ENCODE measurements at places on chromosomes 12 and 14.

DNA sequence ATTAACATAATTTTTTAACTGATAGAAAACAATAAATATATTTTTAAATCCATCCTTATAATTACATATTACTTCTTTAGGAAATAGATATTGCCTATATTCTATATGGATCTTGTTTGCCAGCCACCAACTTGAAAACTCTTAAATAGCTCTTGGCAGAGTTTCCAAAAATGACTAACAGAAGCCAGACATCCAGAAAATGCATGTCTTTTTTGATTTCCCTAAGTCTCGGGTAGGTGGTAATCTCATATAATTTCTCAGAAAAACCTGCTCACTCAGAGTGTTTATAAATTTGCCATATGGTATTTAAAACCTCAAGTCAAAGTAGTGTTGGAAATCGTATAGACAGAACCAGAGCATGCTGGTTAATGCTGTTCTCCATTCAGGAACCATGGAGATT lies 360.4 kb upstream of the FOXG1 start:
- no peak for DNase-seq

- no peak for DNase-seq
Observed at GRCh38 chr12:109218996-109219395, 90.1 kb downstream of the FOXN4 start.

DNA sequence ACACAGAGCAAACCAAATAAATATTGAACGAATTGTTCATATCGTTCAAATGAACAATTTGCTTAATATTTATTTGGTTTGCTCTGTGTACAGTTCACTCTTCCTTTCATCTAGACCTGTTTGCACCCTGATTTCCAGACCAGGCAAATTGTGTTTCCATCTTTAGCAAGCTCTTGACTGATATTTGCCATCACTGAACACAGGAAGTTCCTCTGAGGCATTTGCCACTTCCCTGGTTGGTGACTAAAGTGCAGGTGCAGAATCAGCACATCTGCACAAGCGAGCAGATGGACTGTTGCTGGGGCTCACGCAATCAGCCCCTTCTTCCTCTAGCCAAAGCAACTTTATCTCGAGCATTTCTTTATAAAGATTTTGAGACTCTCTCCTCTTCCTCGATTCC lies 112.9 kb downstream of the DAAM1 start:
- no peak for DNase-seq

GRCh38 chr14:73645248-73645610 lies 443 bp downstream of the DNAL1 start:
- DNase-seq: no peak

DNA sequence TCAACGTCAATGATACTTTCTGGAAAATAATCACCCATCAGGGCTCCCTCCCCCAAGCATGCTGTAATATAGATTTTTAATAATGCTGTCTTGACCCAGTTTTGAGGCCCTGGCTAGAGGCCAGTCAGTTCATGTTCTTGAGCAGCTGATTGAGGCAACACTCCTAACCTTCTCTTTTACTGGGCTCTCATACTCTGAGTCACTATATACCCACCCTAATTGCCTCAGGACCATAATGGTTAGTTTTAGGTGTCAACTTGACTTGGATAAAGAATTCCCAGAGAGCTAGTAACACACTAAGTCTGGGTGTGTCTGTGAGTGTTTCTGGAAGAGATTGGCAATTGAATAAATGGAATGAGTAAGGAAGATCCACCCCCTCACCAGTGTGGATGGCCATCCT lies 527.0 kb upstream of the ATP2B1 start:
- no peak for DNase-seq

GRCh38 chr14:98958048-98958631 lies 313.9 kb downstream of the BCL11B start:
- DNase-seq: no peak

GRCh38 chr14:90053044-90053443 lies 8.8 kb upstream of the KCNK13 start:
- no peak for DNase-seq

All from T47D (cell line).